Lower leg skin (tissue), 4 donors: ENCODE measurements at places on chromosomes 2 and 18.

DNA sequence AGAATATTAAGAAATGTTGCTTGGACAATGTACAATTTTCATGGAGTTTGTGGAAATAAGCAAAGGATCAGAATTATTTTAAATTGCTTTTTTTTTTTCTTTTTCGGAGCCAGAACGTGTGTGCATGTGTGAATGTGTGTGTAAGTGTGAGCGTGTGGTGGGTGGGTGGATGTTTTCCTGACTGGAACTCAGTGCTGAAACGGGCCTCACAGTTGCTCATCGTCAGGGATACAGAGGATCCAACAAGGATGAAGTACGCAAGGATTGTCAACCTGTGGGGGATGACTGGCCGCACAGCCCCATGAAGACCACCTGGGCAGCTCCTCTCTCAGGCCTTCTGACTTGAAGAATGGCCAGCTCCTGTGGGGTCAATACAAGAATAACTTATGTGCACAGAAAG, 17.5 kb downstream of the IL1B start:
- no peak for DNase-seq

- DNase-seq: no peak
Measured at GRCh38 chr2:219511547-219512325, 2.5 kb upstream of the ASIC4 start.

DNA sequence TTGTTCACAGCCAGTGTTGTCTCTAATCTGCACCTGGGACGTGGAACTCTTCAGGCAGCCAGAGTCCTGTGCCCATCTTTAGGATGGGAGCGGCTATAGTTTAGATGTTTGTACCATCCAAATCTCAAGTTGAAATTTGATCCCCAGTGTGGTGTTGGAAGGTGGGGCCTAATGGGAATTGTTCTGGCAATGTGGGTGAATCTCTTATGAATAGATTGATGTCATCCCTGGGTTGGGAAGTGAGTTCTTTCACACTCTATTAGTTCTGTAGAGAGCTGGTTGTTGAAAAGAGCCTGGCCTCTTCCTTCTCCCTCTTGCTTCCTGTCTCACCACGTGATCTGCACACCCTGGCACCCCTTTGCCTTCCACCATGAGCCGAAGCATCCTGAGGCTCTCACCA, 300.9 kb downstream of the TXNL1 start:
- no peak for DNase-seq

- DNase-seq: no peak
Measured at GRCh38 chr2:161556440-161556839, 67.8 kb upstream of the SLC4A10 start.

- no peak for DNase-seq
Measured at GRCh38 chr18:61653823-61654551, 238.8 kb downstream of the RNF152 start.

DNA sequence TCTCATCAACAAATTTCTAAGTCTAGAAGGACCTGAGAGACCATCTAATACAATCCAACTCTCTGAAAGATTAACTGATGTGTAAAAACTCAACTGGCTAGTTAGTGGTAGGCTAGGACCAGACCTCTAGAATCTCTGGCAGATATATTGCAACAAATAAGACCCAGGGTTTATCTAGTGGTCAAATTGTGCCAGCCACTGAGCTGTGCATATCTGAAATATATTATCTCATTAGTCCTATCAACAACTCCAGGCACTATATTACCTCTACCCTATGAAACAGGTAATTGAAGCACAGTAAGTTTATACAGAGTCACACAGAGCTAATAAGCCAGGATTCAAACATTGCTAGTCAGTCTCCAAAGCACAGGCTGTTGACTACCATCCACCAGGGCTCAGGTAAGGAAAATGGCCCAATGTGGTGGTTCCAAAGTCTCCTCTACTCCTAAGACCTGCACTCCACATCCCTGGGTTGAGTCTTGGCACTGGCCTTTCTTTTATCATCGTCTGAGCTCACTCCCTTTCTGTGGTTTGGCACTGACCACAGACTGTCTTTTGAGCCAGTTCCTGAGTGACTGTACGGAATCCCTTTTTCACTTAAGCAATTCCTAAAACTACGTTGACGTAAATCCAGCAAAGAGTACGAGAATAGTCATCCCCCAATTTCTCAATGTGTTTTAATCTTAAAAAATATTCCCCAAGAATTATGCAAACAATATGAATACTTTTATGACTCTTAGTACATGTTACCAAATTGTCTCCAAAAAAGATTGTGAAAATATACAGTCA, 11.9 kb upstream of the PID1 start:
- peak; percentile 81 for DNase-seq

DNA sequence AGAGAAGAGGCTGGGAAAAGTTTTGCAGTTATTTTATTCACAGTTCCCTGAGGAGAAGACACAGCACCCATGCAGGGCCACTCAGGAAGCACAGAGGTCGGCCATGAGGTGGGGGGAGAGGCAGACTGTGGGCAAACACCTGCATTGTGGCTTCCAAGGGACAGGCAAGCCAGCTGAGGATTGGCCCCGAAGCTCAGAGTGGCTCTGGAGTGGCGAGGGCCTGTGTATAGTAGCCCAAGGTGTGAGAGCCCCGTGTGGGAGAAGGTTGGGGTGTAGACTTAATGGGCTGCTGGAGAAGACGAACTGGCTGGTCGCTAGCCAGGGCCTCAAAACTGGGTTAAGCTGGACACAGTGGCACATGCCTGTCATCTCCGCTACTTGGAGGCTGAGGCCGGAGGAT, 218.7 kb downstream of the FHOD3 start:
- DNase-seq: no peak

DNA sequence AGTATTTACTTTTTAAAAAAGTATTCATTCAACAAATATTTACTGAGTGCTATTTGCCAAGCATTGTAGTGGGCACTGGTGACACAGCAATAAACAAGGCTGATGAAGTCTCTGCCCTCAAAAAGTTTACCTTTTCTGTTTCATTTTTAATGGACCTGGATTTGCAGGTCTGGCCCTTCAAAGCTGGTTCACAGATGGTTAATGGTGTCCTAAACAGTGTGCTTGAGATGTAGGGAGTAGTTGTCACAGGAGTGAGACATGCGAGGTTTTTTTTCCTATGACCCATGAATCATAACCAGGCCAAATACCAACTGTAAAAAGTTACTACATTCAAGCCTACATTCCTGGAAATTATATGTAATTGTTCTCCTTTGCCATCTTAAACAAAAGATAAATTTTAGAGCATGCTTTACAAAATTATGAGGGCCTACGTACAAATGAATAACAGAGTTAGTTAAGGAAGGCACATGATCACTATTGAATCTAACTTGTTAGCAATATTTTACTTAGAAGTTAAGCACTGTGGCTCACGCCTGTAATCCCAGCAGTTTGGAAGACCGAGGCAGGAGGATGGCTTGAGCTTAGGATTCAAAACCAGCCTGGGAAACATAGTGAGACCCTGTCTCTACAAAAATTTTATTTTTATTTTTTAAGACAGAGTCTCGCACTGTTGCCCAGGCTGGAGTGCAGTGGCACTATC, 223.9 kb downstream of the MBD5 start:
- DNase-seq: no peak

- DNase-seq: no peak
Measured at GRCh38 chr2:71631411-71631931, 178.1 kb downstream of the DYSF start.

GRCh38 chr2:182128821-182129707, 143.4 kb downstream of the PPP1R1C start:
- no peak for DNase-seq

DNA sequence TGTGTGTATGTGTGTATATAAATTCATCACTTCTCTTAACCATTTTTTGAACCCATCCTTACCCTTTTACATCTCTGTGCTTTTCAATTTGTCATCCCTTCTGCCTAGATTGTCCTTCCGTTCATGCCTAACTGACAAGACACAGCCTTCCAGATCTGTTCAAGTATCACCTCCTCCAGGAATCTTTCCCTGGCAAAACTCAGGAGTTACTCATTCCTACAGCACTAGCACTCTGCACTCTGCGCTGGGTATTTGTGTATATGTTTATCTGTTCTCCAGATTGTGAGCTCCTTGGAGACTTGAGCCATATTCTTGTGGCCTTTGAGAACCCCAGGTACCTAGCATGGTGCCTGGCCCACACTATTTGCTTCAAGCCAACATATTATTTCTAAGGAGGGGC, 26.8 kb upstream of the ASXL2 start:
- DNase-seq: no peak

DNA sequence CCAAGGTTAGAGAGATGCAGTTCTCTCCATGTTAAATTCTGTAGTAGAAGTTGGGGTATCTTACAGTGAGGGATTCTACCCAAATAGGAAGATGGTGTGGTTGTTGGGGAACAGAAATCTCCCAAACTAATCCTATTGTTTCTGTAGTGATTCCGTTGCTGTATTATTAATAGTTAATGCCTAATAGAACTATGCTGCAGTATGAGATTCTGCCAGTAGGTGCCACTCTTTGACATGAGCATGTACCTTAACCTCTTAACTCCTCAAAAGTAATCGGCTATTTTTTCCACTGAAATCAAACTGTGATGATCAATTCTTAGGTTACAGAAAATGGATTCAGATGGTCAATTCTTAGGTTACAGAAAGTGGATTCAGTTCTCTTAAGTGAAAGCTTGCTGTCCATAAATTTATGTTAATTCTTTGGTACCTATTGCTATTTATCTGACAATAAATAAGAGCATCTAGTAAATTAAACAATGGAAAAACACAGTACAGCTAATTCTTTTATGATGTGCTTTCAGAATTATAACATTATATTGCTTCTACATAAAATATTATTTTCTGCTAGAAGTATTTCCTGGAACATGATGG, 97.9 kb upstream of the DLX2 start:
- no peak for DNase-seq

GRCh38 chr2:215552144-215552580, 116.3 kb upstream of the FN1 start:
- DNase-seq: no peak

DNA sequence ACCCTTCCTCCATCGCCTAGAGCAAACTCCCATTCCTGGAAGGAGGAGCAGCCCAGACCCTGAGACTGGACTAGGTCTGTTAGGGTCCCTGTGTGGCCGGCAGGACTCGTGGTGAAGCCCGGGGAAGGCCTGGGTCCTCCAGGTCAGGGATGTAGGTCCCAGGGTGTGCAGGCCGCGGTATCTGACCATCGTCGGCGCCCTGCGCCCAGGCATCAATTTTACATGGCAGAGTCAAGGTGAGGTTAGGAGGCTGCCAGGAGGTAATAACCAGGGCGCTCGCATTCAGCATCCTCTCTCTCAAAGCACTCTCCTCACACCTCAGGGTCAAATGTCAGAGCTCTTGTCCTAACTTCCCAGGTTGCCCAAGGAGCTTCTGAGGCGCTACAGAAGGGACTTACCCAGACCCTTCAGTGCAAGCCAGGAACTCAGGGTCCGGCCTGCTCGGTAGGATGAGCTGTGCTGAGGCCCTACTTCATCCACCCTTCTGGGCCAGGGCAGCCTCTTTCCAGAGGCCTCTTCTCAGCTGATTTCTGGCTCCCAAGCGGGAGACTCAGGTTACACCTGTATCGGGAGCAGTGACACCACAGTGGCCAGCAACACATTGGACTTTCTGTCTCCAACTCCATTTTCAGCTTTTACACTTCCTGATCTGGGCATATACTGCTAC, 628 bp downstream of the SH2D6 start:
- DNase-seq: no peak

- DNase-seq: peak; percentile 74
Measured at GRCh38 chr2:233414777-233415570, 60.7 kb downstream of the DGKD start.

- DNase-seq: no peak
Measured at GRCh38 chr2:237429753-237430152, 15.8 kb upstream of the COL6A3 start.

DNA sequence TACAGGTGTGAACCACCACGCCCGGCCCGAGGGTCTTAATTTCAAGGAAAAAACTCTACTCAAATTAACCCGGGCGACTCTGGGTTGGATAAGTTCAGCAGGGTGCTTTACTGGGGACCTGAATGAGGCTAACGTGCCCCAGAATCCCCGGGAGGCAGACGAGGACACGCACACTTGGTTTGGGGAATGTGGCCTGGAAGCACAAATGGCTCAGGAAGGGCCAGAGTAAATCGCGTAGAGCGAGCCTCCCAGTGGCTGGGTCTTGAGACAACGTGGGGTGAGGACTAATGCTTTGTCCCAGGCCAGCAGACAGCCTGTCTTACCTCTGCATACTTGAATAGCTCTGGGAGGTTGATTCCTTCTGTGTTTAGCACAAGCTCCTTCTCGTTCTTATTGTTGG, 75.8 kb downstream of the POLR1A start:
- DNase-seq: no peak

GRCh38 chr2:138182250-138182936, 218.1 kb downstream of the HNMT start:
- DNase-seq: no peak
